ENCODE measurements at places on chromosomes 16 and 17.

DNA sequence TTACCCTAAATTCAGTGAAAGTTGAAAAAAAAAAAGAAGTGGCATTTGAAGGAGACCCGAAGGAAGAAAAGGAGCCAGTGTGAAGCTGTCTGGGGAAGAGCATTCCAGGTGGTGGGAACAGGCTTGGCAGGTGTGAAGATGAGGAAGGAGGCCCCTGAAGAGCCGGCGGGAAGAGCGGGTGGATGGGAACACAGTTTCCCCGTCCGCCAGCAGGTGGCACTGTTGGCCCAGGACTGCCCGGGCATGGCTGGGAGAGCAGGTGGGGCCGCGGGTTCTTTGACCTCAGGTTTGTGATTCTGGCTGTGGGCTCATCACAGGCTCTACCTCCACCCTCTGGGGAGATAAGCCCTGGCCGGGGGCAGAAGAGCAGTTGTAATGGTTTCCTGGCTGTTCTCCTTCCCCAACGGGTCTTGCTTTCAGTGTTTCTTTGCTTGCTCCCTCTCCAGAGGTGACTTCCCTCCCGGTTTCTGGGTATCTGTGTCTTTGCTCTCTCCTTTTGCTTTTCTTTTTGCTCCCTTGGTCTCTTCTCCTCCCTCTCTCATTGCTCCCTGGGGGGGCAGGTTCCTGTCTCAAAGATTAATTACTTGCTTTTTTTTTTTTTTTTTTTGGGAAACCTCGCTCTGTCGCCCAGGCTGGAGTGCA, 32.3 kb downstream of the RAP1GAP2 start:
- peak; percentile 85 for DNase-seq
- peaks cover 8% of the 10 kb centered on the region for H3K4me1 ChIP-seq
- no peaks in the 10 kb centered on the region for H3K36me3 ChIP-seq
- no peak overlapping the region for H3K27ac ChIP-seq
- no peaks in the 10 kb centered on the region for H3K27me3 ChIP-seq
- peak overlapping the region; percentile 40 for H3K4me3 ChIP-seq

DNA sequence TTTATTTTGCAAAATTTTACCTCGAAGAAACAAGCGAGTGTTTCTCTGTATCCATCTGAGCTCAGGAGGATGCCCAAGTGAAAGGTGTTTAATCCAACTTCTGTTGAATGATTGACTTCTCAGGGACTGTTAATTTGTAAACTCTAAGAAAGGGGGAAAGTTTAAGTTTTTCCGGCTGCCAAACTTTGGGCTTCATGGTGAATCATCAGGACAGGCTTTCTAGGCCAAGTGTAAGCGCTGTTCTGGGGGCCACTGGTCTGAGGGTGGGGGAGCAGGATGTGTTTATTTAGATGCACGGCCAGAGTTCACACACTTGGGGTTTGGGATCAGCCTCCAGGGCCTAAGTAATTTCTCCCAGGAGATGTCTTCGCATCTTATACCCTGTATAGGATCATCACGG, 110.4 kb downstream of the PITPNC1 start:
- no peaks in the 10 kb centered on the region for H3K36me3 ChIP-seq
- DNase-seq = no peak
- H3K4me3 ChIP-seq = no peak overlapping the region
- peaks cover 46% of the 10 kb centered on the region for H3K4me1 ChIP-seq

DNA sequence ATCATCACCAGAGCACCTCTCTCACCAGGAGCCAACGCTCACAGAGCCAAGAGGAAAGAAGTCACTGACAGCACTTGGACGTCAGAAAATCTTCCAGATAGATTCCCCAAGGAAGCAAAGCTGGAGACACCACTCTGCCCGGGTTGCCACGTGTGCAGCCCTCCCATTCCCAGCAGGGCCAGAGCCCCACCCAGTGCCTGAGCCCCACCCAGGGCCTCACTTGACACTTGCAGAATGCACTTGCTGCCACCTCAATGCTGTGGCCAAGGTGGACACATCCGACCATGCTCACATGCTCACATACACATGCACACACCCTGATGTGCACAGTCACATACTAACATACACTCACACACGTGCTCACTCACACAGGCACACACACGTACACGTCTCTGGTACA, 240.7 kb downstream of the RBFOX3 start:
- no peaks in the 10 kb centered on the region for H3K27me3 ChIP-seq
- no peak overlapping the region for H3K4me3 ChIP-seq
- no peaks in the 10 kb centered on the region for H3K4me1 ChIP-seq
- H3K27ac ChIP-seq = no peak overlapping the region
- no peaks in the 10 kb centered on the region for H3K36me3 ChIP-seq

DNA sequence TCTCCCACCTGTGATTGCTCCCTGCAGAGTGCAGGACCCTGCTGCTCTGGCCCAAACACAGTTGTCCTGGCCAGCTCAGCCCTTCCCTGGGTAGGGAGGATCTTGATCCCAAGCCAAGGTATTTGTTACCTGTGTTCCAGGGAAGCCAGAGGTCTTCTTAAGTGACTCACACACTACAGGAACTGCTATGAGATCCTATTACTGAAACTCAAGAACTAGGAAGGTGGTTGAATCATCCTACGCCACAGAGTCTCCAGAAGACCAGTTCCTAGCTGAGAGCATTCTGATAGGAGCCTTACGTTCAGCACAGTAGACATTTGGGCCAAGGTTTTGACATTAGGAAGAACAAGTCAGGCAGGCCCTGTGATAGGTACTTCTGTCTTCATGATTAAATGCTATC, 12.0 kb downstream of the CHST6 start:
- H3K27me3 ChIP-seq = no peaks in the 10 kb centered on the region
- no peaks in the 10 kb centered on the region for H3K36me3 ChIP-seq
- H3K27ac ChIP-seq = no peak overlapping the region

- H3K36me3 ChIP-seq = no peaks in the 10 kb centered on the region
- H3K27me3 ChIP-seq = no peaks in the 10 kb centered on the region
- no peak overlapping the region for H3K4me3 ChIP-seq
- peaks cover 18% of the 10 kb centered on the region for H3K4me1 ChIP-seq
- DNase-seq = no peak
Observed at GRCh38 chr17:41404024-41404671, 6.7 kb upstream of the KRT31 start.

- peaks cover 14% of the 10 kb centered on the region for H3K4me1 ChIP-seq
- H3K4me3 ChIP-seq = no peak overlapping the region
Observed at GRCh38 chr17:39605492-39606433, 2.0 kb downstream of the NEUROD2 start.

DNA sequence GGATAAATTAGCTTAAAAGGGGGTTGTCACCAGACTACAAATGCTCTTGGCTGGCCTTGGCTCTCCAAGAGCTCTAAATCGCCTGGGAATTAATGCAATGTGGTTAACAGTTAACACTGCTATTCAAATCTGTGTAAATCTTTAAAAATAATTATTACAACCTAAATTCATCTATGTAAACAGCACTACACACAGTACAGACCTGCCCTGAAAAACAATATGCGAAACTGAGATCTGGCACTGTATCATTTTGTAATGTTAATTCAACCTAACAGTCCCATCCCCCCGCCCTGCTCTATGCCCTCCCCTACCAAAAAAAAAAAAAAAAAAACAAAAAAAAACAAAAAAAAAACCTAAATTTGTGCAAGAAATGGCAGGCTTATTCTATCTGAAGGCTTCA, 40.9 kb downstream of the DCUN1D3 start:
- H3K36me3 ChIP-seq = peaks cover 27% of the 10 kb centered on the region
- DNase-seq = no peak
- no peaks in the 10 kb centered on the region for H3K27me3 ChIP-seq
- H3K4me3 ChIP-seq = no peak overlapping the region
- H3K4me1 ChIP-seq = no peaks in the 10 kb centered on the region
- no peak overlapping the region for H3K27ac ChIP-seq

DNA sequence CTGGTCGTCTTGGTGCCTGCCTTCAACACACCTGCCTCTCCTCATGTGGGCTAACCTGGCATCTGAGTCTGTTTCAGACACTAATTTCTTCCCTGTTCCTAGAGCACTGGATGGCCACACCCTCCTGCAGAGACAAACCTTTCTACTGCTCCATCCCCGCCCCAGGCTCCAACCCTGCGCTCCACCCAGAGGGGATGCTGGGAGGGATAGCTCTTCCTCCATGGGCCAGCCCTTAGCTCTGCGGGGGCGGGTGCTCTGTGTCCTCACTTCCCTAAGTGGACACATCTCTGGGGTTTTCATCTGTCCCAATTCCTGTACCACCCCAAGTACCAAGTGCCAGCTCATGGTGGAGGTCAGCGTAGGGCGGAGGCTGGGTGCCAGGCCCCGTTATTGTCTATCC, 11.0 kb upstream of the CRISPLD2 start:
- H3K27me3 ChIP-seq = no peaks in the 10 kb centered on the region
- no peaks in the 10 kb centered on the region for H3K36me3 ChIP-seq
- DNase-seq = no peak

DNA sequence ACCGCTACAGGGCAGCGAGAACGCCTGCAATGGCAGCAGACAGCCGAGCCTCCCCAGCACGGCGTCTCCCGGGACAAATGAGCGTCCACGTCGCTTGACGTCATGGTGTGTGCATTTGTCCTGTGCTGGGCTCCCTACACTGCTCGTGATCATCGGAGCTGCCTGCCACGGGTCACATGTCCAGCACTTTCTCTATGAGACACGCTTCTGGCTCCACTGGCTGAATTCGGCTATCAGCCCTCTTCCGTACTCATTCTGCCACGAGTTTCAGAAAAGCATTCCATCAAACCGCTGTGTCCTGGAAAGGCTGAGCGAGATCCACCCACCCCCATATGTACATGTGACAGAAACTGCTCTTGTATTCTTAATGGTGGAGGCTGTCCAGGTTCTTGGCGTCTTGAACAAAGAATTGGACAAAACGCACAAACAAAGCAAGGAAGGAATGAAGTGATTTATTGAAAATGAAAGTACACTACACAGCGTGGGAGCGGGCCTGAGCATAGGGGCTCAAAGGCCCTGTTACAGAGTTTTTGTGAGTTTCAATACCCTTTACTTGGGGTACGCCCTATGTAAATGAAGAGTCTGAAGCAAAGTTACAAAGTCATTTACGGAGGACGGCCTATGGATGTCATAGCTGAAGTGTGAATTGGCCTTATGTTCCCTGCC, 28.5 kb upstream of the SHCBP1 start:
- no peak overlapping the region for H3K27ac ChIP-seq
- no peak overlapping the region for H3K4me3 ChIP-seq
- H3K4me1 ChIP-seq = no peaks in the 10 kb centered on the region
- no peaks in the 10 kb centered on the region for H3K36me3 ChIP-seq
- DNase-seq = no peak

DNA sequence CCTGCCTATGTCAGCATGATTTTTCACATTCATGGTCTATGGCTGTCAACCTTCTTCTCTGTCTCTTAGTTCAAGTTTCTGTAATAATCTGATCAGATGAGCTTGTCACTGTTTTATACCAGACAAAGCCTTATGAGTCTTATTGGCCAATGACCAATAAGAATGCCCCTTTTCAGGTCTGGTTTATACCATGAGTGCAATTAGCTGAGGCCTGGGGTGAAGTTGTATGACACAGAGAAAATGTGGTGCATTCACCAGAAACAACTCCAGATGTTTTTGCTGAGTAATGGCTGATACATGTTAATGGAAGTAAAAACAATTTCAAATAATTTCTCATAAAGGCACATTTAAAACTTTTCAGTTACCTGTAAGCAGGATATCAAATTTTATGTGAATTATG, 218.6 kb upstream of the CDH8 start:
- H3K36me3 ChIP-seq = no peaks in the 10 kb centered on the region
- DNase-seq = no peak
- H3K4me1 ChIP-seq = no peaks in the 10 kb centered on the region
- no peaks in the 10 kb centered on the region for H3K27me3 ChIP-seq
- no peak overlapping the region for H3K4me3 ChIP-seq

DNA sequence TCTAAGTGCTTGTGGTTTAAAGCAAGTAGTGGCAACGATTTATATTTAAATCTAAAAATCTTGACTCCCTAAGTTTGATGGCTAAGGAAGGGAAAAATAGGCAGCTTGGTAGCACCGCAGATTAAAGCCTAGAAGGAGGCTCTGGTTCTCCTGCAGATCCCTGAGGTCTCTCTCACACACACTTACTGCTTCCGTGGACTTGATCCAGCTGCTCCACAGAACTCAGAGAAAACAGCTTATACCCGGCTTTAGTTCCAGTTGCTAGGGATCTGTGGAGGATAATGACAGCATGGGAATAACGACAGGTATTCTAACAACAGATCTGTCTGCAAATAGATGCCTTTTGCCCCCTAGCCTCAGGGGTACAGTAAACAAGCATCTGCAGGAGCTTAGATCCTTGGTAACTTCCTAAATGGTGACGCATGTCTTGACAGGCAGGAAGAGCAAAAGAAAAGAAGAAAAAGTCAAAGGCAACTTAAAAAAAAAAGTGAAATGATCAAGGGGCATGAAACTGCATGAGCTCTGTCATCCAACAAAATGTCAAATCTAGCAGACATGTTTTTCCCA, 4.5 kb downstream of the WIPI1 start:
- no peak overlapping the region for H3K27ac ChIP-seq
- H3K36me3 ChIP-seq = no peaks in the 10 kb centered on the region
- H3K4me1 ChIP-seq = peaks cover 8% of the 10 kb centered on the region
- no peak overlapping the region for H3K4me3 ChIP-seq

DNA sequence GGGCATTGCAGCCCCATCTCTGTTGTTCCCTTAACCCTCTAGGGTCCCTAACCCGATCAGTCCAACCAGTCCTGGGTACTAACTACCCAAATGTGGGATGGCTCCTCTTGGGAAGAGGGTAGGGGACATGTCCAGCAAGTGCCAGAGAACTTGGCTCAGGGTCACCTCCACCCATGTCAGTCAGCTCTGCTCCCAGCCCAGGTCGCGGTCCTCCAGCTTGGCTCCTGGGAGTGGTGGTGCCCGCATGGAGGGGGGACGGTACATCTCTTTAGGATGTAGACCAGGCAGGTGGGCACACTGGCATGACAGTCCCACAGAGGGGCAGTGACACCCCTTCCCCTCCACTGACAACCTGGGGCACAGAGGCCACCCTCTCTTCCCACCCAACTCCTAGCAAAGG, 6.0 kb downstream of the TMUB2 start:
- H3K27me3 ChIP-seq = no peaks in the 10 kb centered on the region
- no peak for DNase-seq

DNA sequence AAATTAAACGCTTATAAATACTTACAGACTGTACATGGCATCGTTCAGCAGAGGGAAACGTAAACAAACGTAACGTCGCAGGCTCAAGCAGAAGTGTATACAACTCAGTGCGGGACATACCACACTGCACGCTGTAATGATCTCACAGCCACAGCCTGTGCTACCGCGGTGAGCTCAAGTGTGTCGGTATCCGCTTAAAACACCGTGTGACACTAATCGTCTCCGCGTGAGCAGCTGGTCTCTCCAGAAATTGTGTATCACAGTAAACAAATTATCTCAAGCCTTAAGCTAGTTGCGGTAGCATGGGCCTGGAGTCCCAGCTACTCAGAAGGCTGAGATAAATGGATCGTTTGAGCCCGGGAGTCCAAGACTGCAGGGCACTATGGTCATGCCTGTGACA, 115.3 kb downstream of the ANKRD11 start:
- H3K27me3 ChIP-seq = no peaks in the 10 kb centered on the region
- H3K36me3 ChIP-seq = peaks cover 22% of the 10 kb centered on the region
- peaks cover 27% of the 10 kb centered on the region for H3K4me1 ChIP-seq
- no peak overlapping the region for H3K4me3 ChIP-seq

DNA sequence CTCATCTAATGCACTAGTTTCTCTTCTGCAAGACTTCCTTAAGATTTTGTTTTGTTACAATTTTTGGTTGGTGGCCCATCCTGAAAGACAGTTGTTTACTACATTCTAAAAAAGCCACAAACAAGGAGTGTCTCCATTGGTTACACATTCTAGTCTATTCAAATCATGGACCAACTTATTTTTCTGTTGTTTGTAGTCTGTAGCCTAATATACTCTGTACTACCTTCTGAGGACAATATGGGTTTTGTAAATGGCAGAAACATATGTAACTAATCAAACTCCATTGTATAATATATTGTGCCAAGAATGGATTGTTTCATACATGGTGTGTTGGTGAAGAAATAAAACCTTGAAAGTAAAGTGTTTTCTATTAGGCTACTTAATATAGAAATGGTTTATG, 79.5 kb upstream of the DHX40 start:
- H3K4me3 ChIP-seq = no peak overlapping the region
- H3K27ac ChIP-seq = no peak overlapping the region
- H3K4me1 ChIP-seq = no peaks in the 10 kb centered on the region
- no peak for DNase-seq

Measured in naive thymus-derived CD4-positive, alpha-beta T cell (primary cell).